Activated CD4-positive, alpha-beta T cell treated with anti-CD3 and anti-CD28 coated beads, Interleukin-2, Interleukin-6, amounts not matched to agents 100 ng/mL and 50 ng/mL, durations not matched to agents 16 hours and 8 hours (primary cell): ENCODE measurements at places on chromosomes 7 and 10.

- DNase-seq: no peak
Measured at GRCh38 chr10:47146572-47146971, 153.4 kb upstream of the GDF10 start.

DNA sequence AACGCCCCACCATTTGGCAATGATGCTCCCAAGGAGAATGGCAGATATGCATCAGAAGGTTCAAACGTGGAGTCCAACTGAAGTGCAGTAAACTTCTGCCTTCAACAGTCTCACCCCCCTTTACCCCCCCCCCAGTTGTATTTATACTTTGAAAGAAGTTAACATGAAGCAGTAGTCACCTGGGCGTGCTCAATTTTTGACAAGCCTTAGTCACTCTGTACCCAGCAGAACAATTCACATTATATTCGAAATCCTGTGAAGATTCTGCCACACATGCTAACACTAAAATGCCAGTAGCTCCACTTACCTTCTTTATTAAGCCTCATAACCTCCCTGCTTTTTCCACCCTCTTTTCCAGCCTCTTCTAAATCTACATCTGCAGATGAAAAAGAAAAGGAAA is 894 bp downstream of the ATXN7L1 start:
- DNase-seq: no peak

DNA sequence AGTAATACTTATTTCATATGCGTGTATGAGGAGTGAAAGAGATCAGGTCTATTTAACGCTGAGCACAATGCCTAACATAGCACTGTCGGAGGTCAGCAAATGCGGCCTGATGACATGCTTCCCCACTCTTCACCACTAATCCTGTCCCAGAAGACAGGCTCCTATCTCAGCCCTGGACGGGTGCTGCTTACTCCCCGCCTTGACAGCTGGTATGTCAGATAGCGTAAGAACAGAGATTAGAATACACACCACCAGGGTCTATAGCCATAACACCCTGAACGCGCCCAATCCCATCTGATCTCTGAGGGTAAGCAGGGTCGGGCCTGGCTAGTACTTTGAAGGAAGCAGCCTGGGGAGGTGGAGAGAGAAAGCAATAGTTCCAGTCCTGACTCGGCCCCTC is 32.3 kb upstream of the TM9SF3 start:
- DNase-seq: no peak

- DNase-seq: no peak
Measured at GRCh38 chr10:29541422-29542210, 93.2 kb downstream of the SVIL start.

DNA sequence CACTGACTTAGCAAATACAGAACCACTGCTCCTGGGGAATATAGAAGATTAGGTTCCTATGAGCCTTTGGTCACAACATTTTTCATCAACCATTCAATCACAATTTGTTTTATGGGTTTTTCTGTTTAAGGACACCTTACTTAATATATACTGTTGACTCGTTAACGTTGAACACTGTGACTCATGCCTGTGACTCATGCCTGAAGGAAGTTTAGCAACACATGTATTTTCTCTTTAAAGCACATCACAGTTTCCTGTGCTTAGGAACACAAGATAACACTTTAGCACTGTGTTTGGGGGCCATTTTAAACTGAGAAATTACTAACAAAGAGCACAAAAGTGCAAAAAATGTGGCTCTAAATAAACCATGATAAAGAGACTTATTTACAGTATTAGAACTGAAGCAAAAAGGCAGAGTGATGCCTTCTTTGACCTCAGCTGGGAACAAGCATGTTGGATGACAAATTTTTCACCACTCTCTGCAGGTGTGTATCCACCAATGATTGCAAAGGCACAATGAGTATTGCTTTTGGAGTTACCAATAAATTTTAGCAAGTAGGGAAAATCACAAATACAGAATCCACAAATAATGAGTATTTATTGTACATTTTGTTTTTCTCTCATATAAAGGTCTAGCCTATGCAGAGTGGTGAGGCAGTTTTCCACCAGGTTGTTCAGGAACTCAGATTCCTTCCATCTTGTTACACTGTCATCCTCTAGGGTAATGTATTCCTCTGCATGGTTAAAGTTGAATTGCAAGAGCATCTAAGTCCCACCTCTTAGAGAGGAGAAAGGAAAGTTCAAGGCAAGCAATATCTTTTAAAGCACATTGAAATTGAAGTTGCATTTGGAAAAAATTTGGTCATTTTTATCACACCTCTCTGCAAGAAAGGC is 7.3 kb downstream of the FGFBP3 start:
- DNase-seq: peak; percentile 86

DNA sequence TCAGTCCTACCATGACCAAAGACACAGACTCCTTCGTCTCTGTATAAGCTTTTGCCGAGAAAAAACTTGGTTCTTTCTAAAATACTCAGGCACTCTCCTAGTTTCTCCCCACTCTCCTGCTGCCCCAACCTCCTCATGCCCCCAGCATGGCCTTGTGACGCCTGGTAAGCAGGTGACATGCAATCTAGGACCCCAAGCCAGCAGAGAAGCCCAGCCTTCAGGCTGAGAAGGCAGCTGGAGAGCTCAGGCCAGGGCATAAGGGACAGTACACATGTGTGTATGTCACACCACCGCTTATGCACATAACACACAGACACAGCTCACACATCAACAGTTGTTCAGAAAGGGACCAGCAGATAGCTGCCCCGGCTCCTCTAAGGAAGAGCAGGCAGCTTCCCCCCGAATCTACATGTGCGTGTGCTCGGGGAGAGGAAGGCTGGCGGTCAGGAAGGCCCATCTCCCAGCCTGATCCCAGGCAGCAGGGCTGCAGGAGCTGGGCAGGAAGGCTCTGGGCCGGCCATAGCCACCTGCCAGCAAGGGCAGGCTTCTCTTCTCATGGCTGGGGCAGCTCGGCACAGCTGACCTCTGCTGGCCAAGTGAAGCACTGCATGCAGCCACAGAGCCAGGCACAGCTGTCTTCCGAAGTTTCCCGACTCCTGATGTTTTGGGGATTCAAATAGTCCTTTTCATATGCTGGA is 8.5 kb downstream of the DDX56 start:
- DNase-seq: peak; percentile 72

DNA sequence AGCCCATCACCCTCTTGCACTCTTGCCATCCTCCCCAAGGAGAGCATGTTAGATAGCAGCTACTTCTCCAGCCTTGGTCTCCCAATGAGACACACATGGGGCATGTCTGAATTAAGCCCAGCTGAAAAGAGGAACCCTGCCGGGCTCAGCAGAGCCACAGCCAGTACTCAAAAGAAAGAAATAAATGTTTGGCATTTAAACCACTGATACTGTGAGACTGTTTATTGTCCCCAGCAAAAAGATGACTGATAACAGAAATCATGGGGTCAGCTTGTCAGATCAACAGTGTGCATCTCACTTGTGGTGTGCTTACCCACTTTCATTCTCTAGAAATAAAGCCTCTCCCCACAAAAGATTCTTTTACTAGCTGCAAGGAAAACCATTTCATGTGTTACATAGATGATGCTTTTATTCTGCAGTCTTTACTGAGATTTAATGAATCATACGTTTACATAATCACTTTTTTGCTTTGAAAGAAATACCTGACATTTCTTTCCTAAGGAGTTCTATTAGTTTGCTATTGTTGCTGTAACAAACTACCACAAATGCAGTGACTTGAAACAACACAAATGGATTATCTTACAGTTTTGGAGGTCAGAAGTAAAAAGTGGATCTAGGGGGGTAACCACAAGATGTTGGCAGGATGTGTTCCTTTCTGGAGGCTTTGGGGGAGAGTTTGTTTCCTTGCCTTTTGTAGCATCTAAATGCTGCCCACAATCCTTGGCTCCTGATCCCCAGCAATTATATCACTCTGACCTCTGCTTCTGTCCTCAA is 20.9 kb downstream of the ANKRD7 start:
- peak; percentile 16 for DNase-seq

DNA sequence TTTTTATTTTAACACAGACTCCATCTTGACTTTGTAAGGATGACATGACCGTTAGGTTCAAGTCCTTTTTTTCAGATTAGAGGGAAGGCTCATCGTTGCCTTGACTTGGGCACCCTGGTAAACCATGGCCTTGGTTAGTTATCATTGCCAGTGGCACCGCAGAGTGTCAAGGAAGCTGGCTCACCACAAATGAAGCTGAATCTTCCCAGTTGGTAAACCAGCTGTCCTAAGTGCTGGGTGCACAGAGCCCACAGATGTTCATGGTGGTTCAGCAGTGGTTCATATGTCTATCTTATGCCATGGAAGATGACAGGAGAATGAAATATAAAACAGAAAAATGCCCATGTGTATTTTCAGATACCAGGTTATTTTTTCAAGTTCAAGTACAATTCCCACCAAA is 273.6 kb downstream of the PLXDC2 start:
- no peak for DNase-seq

GRCh38 chr10:73758704-73759511 is 14.7 kb downstream of the SEC24C start:
- no peak for DNase-seq

DNA sequence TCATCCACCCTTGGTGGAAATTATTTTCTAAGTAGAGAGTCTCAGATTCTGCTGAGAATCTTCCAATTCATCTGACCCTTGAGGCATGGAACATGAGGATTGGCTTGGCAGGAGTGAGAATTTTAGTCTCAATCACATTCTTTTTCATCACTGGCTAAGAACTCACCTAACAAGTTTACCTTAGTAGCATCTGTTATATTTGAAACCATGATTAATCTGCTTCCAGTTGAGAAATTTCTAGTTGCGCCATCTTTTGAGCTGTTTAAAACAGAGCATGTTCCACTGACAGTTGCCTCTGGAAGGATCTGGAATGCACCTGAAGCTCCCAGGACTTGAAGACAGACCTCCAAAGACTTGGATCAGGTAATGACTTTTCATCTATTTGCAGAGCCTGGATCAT is at the start of gene LIPK:
TSS of gene LIPK (plus strand) at position 292 of the 400 bp plus-strand sequence. CDS start 18,295 bp downstream, outside the sequence.
- DNase-seq: no peak

DNA sequence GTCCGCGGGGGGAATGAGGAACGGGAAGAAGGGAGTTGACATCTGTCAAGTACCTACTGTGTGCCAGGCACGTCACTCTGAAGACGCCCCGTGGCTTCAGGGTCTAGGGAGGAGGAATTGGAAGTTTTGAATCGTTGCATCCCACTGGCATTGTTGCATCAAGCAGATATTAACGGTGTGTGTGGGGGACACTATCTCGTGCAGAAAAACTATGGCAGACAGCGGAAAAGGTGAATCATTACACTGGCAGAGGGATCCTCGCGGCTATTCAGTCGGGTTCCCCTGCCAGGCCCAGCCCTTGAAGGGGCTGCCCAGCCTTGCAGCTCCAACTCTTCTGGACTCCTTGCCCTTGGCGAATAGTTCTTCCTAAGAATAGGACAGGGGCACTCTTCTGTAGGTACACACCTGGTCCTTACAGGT is 1.0 kb upstream of the KIAA1549 start:
- DNase-seq: no peak

- peak; percentile 54 for DNase-seq
Measured at GRCh38 chr7:157471259-157472125, 134.7 kb downstream of the DNAJB6 start.

DNA sequence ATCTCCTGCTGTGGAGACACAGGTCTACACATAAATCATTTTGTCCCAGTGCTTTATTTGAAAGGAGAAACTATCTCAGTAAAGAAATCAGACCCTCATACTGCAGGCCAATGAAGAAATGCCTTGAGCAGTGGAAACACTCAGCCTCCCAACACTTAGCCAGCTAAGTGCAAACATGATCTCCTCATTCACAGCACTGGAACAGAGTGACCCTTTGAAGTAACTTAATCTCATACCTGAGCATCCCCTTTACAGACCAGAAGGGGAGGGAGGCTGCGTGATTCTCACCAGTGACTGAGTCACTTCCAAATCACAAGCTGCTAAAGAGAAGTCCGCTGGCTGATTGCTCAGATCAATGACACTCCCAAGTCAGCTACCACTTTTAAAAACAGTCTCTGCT is 4.5 kb downstream of the CHST15 start:
- no peak for DNase-seq

GRCh38 chr7:74454925-74455288 is 1.2 kb downstream of the GTF2IRD1 start:
- no peak for DNase-seq

DNA sequence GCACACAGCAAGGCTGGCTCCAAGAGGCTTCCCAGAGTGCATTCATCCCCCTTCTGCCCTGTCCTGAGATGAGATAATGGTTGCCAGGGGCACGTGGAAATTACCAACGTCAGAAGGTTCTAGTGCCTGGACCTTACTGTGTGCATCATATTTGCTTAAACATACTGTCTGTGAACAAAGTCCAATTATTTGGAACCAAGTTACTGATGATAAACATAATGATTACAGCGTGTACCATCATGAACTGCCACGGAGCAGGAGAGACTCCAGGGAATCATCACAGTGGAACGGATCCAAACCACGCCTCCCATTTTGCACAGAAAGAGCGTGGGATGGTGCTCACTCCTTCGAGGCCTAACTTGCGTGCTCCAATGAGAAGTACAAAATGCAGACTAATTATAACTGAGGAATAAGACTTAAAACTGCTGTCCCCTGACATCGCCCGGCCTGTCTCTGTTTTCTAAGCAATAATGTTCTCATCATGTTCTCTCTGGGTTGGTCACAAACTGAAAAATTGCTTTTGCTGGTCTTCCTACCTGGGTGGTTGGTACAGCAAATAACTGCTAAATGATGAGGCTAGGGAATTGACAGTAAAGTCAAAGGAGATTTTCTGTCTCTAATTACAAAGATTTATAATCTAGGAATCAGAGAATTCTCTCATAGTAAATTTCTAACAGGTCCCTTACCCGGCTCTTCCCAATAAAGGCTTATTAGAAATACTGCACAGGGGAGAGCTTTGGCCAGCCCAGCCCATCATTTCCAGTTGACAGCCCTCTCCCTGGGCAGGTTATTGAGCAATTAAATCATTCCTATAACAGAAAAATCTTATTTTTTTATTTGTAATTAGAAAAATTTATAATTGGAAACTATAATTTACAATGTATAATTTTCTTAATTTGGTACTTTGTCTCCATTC is 182.2 kb downstream of the CAMK1D start:
- no peak for DNase-seq

GRCh38 chr7:34107276-34107675 is 201.9 kb downstream of the BMPER start:
- no peak for DNase-seq

GRCh38 chr7:120170834-120171233 is 102.1 kb upstream of the KCND2 start:
- no peak for DNase-seq

GRCh38 chr10:126387931-126388911 is at the start of gene ADAM12:
Gene ADAM12, minus strand, starts transcription at chr10:126388477. Its CDS starts 332 bp downstream, at chr10:126388145.
- DNase-seq: peak; percentile 2

DNA sequence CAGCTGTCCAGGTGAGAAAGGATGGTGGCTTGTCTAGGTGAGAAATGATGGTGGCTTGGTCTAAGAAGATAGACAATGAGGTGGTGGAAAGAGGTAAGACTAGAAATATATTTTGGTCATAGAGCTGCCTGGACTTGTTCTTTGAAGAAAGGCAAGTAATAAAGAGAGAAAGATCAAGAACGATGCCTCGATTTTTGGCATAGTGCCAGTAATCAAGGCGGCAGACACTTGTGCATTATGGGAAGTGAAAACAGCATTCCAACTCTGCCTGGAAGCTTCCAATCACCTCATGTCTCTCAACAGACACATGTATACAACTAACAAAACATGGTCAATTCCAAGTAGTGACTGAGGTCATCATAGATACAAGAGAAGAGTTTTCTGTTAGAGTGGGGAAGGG is 423.8 kb upstream of the NRP1 start:
- no peak for DNase-seq

- no peak for DNase-seq
Measured at GRCh38 chr7:116933465-116933864, 19.8 kb upstream of the ST7 start.

- DNase-seq: peak; percentile 25
Measured at GRCh38 chr10:31340343-31340742, 21.3 kb downstream of the ZEB1 start.
